Myocyte (in vitro differentiated cells): ENCODE measurements at places on chromosomes 2 and 18.
A peak's percentile ranks its signal among the peaks of the same experiment; 100 is the strongest.

- DNase-seq: no peak
Observed at GRCh38 chr18:3472681-3473544, 22.9 kb downstream of the TGIF1 start.

GRCh38 chr18:9029131-9029530 is 73.4 kb upstream of the NDUFV2 start:
- peak; percentile 47 for DNase-seq

DNA sequence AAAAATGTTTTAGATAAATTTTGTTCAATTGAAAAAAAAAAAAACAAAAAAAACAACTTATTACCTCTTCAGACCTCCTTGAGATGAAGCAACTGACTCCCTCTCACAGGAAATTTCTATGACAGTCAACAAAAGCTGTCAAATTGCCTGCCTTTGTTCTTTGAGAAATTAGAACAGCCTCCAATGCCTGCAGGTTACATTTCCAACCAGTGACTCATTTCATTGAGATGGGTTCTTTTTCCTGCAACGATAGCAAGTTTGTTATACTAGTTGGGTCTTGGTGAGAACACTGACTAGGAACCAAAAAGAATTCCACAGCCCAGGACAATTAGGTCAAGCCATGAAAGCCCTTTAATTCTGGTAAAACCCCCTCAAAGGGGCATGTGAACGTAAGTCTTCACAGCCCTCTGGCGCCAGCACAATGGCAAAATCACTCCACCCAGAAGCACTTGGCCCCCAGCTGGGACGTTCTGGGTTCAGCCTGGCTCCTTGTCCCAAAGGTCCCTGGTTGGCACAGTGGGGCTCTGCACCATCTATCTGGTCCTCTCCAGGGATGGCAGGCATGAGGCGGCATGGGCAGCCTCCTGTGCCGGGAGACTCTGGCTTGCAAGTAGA is 87.0 kb downstream of the SPP2 start:
- peak; percentile 20 for DNase-seq

GRCh38 chr2:241391892-241392665 is 36.0 kb downstream of the FARP2 start:
- peak; percentile 13 for DNase-seq

- no peak for DNase-seq
Observed at GRCh38 chr2:229003256-229003655, 267.8 kb downstream of the PID1 start.

GRCh38 chr2:109507828-109508227 is 105.9 kb downstream of the SEPTIN10 start:
- DNase-seq: no peak

DNA sequence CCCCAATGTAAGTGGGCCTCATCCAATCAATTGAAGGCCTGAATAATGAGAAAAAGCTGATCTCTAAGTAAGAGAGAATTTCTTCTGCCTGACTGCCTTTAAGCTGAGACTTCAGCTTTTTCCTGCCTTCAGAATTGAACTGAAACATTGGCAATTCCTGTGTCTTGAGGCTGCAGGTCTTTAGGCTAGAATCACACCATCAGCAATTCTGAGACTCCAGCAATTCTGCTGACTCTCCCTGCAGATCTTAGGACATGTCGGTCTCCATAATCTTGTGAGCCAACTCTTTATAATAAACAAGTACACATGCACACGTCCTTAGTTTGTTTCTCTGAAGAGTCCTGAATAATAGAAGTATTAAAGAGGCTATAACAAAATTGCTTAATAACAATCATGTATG is 209.1 kb downstream of the FSIP2 start:
- no peak for DNase-seq

DNA sequence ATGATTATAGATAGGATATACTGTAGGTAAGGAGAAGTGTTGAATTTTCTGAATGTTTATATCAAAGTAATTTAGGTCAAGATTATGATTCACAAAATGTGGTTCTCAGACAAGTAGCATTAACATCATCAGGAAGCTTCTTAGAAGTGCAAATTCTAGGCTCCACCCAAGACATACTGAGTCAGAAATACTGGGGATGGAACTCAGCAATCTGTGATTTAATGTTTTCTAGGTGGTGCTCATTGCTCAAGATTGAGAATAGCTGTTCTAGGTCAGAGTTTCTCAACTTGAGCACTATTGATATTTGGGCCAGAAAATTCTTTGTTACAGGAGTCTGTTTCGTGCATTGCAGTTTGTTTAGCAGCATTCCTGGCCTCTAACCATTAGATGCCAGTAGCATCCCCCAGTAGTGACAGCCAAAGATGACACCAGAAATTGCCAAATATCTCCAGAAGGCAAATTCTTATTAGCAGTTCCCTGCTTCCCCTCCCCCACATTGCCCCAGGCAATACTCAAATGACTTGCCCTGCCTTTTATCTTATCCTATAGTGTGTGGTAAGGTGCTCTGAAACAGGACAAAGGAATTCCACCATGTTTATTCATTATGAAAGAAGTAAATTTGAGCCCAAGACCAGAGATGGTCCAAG is 1001.2 kb downstream of the DPP10 start:
- no peak for DNase-seq

- no peak for DNase-seq
Observed at GRCh38 chr2:146321175-146321574, 1523.7 kb upstream of the ACVR2A start.

- DNase-seq: no peak
Observed at GRCh38 chr2:77232909-77233425, 289.2 kb downstream of the LRRTM4 start.

DNA sequence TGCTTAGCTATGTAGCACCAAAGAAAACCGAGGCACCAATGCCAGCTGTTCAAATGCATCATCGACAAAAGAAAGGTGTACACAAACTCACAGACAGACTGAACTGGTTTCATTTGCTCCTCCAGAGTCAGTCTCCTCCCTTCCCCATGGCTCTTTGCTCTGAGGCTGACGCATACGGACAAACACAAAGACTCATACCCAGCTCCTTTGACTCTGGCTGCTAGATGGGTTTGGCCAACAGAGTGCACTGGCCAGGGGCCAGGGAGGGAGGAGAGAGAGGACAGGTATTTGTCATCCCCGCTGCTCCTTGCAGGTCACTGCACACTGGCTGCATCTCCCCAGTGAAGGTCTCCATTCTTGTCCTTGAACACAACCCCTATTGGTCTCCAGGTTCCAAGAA is 40.7 kb downstream of the DNER start:
- DNase-seq: no peak

DNA sequence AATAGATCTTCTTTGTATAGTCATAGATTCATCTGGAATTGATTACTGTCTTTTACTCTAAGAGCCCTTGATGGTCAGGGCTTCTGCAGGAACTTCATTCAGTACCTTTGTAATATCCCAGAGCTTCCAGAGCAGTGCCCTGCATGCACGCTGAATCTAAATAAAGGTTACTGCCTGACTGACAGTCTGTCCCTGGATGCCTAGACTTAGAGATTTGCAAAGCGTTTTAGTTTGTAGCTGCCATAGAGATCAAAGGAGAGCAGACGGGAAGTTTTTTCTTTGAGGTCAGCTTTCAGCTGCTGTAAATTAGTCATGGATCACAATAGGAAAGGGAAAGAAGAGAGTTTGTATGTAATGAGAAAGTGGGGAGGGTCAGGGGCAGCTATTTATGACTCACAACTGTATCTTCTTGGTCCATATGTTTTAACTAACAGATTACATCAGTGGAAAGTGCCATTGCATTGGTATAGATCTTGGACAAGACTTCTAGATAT is 45.2 kb upstream of the NYAP2 start:
- peak; percentile 56 for DNase-seq

- no peak for DNase-seq
Observed at GRCh38 chr18:6558446-6559156, 143.9 kb upstream of the L3MBTL4 start.

GRCh38 chr2:55054106-55054875 is 4.0 kb upstream of the RTN4 start:
- no peak for DNase-seq

DNA sequence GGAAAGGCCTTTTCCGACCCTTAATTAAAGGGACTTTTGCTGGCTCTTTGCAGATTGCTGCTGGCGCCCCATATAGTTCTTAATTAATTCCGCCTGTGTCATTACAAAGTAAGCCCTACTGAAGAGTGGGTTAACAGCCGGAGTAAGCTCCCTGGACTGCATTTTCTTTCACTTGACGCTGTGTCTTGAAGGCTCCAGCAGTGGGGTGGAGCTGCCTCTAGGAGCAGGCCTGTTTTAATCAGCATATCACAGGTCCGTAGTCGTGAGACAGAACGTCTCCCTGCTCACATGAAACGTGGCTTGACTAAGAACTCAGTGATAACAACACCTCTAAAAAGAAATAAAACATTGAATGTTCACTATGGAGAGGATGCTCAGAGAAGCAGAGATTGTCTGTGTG is 329.9 kb upstream of the RAB12 start:
- DNase-seq: no peak

GRCh38 chr2:200397785-200398184 is 91.3 kb downstream of the SPATS2L start:
- DNase-seq: peak; percentile 38

DNA sequence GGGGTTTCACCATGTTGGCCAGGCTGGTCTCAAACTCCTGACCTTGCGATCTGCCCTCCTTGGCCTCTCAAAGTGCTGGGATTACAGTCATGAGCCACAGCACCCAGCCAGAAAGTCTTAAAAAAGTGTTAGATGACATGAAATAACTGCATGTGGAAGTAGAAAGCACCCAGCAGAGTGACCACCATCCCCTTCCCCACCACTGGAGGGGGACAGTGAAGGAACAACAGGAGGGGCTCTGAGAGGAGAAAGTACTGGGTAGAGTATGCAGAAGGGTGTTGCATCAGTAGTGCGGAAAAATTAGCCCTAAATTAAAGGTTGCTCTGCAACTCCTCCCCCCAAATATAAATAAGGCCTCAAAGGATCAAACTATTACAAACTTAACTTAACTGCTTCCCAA is 230.5 kb downstream of the ZNF521 start:
- no peak for DNase-seq

GRCh38 chr2:154945984-154946383 is 247.5 kb downstream of the KCNJ3 start:
- no peak for DNase-seq

GRCh38 chr18:63402246-63403162 is 19.8 kb downstream of the VPS4B start:
- DNase-seq: no peak

DNA sequence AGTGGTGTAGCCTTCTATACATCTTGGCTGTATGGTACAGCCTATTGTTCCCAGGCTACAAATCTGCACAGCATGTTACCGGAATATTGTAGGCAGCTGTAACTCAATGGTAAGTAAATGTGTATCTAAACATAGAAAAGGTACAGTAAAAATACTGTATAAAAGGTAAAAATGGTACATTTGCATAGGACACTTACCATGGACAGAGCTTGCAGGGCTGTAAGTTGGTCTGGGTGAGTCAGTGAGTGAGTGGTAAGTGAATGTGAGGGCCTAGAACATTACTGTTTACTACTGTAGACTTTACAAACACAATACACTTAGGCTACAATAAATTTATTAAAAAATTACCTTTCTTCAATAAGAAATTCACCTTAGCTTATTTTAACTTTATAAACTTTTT is 3.7 kb upstream of the MRPS9 start:
- DNase-seq: no peak

- DNase-seq: no peak
Observed at GRCh38 chr18:1014951-1015624, 110.4 kb downstream of the ADCYAP1 start.

- no peak for DNase-seq
Observed at GRCh38 chr2:201839727-201840126, 33.4 kb downstream of the CDK15 start.

GRCh38 chr18:13269013-13269280 is 50.4 kb downstream of the LDLRAD4 start:
- DNase-seq: no peak

DNA sequence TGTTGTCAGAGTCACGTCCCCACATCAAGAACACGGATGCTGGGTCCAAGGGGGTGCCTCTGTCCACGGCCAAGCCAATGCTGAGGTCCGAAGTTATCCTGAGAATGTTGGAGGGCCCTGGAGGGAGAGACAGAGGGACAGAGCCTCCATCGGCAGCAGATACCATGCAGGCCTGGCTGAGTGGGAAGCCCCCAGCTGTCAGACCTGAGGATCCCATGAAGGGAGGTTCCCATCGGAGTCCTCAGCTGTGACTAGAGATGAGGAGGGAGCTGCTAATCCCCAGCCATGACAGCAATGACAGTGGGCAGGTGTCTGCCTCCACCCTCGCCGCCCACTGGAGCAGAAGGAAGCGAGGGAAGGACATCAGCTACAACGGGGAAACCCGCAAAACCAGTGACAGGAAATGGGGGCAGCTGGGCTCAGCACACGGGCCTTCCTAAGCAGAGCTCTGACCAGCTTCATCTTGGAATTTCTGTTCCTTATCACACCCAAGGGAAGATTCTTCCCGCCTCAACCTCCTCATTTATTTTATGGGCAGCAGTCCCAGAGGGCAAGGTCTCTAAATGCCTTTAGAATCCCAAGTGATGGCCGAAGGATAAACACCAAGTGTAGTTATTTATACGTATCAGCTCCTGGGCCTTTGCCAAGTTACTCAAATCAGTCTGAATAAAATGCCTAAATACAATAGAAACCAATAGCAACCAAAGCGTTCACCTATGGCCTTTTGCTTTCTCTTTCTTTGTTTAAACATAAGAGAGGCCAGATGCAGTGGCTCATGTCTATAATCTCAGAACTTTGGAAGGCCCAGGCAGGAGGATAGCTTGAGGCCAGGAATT is 32.2 kb downstream of the FAM178B start:
- DNase-seq: peak; percentile 78

GRCh38 chr2:132403146-132403545 is 13.5 kb upstream of the GPR39 start:
- DNase-seq: no peak

DNA sequence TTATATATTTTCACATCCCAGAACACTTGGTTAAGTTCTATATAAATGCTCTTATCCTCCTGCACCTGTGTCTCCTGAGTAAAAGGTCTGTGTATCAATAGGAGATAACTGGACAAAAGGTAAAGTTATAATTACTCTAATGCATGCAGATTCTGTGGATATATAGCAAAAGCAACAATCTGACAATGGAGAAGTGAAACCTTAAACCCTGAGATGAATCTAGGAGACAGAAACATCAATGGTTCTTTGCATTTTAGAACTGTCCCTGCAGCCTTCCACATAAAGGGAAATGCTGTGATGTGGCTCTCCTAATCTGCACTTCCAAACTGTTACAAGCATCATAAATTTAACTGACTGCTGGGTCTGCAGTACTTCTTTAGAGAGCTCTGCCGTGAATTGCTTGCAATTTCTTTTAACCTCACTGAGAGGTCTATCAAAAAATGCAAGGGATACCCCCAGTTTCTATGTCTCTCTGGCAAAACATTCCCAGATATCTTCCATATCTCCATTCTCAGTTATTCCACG is 42.8 kb upstream of the FSIP2 start:
- DNase-seq: no peak

DNA sequence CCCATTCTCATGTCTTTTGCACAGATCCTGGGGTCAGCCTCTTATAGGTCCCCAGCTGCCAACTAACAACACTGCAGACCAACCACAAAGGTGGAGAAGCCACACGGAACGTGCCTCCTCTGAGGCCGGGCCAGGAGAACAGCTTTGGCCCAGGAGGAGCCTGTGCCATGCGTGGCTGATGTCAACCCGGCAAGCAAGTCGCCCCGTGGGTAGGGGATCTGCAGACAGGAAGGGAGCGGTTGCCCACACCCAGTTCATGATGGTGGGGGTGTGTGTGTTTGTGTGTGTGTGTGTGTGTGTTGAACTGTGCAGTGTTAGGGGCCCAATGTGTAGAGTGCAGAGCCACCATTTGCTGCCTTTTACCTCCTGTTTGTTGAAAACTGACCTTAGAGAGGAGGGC is 2.4 kb upstream of the CLEC4F start:
- no peak for DNase-seq
